ENCODE measurements at places on chromosomes 3 and 15.

DNA sequence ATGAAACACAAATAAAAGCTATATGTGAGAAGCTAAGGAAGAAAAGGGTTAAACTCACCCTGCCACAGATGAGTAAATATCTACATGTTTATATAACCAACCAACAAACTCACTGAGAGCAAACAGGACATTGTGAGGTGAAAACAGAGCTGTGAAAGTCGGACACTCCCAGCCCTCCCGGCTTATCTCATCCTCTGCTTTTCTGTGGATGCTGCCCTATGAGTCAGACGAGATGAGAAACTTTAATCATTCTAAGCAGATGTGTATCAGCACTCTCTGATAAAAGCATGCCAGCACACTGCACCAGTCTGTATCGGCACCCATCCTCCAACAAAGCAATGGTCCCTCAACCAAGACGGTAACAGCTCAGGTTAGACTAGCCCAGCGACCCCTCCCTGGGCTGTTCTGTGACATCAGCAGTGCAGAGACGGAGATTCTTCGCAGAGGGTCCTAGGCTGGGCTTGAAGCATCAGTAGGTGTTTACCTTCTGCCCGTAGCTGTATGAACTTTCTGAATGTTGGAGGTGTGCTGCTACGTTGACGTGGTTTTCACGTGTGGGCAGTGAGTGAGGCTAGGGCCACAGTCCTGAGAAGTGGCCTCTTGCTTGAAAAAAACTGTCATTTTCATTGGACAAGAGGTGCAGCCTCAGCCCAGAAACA is 119.8 kb upstream of the ALDH1A3 start:
- DNase-seq = no peak

- no peak for DNase-seq
Observed at GRCh38 chr3:117589454-117589853, 879.9 kb downstream of the TUSC7 start.

DNA sequence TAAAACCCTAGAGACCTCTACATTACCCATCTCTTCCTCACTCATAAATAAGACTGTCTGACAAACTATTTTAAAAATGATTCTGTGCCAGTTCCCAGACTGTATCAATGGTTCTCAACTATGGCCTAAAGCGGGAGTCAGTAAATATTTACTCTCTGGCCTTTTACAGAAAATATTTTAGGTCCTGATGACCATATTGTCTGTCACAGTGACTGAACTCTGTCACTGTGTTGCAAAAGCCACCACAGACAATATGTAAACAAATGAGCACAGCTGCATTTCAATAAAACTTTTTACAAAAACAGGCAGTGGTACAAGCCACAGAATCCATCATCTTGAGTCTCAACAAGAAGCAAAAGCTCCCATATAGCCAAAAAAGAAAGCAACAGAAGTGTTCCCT is 45.4 kb downstream of the PLOD2 start:
- no peak for DNase-seq

- DNase-seq = peak; percentile 20
Observed at GRCh38 chr3:66302288-66302687, 81.5 kb downstream of the SLC25A26 start.

DNA sequence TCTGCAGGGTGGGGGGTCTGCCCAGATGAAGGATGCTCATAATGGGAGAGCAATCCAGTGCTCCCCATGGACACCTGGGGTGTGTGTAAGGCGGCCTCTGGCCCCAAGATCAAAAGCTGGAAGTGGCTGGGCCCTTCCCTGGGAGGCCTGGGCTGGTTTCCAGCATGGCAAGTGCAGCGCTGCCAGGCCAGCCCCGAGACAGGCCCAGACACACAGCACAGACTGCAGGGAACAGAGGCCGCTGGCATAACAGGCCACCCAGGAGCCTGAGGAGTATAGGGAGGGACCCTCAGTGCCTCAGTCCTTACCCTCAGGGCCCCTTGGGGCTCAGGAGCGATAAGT is 10.0 kb downstream of the ITPKA start:
- no peak for DNase-seq

DNA sequence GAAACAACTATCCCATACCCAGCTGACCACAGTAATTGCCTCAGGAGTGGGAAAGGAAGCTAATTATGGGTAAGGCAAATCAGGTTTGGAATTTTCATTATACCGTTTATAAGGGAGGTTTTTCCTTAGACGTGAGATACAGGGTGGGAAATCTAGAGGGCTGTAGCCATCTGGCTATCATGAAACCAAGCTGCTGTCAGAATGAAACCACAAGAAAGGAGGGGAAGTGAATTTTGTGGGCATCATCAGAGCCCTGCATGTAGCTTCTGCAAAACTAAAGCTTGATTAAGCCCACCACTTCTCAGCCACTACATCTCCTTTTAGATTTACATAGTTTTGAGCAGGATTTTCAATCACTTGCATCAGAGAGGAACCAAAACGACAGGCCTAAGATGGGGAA is 893.5 kb downstream of the TUSC7 start:
- DNase-seq = no peak

- no peak for DNase-seq
Observed at GRCh38 chr3:99458013-99458412, 180.4 kb upstream of the COL8A1 start.

DNA sequence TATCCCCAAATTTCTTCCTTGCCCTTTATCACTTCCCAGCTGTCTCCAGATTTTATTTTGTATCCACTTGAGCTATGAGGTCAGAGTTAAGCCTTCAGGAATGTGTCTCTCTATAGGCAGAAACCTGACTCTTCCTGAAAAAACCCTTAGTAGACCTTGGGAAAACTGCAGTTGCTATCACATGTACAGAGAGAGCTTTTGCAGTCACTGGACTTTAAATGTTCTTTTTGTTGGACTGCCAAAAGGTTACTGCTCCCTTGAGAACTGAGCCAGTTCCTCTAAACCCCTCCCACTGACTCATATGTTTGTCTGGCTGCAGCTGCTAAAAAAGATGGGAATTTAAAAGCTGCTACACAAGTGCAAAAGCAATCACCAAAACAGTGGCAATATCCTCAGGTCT is 169.1 kb upstream of the CCDC54 start:
- no peak for DNase-seq

GRCh38 chr3:9398700-9399336 is 1.4 kb downstream of the SETD5 start:
- DNase-seq = no peak
